ENCODE measurements at places on chromosomes 12 and 14.
A peak's percentile ranks its signal among the peaks of the same experiment; 100 is the strongest.

- no peak for DNase-seq
Measured at GRCh38 chr12:78793982-78794381, 70.6 kb upstream of the SYT1 start.

DNA sequence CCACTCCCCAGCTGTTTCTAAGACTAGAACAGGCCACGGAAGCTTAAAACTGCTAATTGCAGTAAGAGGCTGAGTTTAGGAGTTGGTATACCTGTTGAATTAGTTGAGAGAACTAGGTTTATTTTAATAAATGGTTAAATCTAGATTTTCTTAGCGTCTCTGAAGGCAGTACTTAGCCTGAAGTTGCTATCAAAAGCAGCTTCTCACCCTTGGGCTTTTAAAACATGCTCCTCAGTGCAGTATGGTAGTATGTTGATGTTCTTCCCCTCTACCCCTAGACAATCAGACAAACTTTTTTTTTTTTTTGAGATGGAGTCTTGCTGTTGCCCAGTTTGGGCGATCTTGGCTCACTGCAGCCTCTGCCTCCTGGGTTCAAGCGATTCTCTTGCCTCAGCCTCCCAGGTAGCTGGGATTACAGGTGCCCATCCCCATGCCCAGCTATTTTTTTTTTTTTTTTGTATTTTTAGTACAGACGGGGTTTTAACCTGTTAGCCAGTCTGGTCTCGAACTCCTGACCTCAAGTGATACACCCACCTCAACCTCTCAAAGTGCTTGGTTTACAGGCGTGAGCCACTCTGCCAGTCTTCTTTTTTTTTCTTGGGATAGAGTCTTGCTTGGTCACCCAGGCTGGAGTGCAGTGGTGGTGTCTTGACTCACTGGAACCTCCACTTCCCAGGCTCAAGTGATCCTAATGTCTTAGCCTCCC lies 6.8 kb downstream of the SRSF5 start:
- DNase-seq, result no peak

DNA sequence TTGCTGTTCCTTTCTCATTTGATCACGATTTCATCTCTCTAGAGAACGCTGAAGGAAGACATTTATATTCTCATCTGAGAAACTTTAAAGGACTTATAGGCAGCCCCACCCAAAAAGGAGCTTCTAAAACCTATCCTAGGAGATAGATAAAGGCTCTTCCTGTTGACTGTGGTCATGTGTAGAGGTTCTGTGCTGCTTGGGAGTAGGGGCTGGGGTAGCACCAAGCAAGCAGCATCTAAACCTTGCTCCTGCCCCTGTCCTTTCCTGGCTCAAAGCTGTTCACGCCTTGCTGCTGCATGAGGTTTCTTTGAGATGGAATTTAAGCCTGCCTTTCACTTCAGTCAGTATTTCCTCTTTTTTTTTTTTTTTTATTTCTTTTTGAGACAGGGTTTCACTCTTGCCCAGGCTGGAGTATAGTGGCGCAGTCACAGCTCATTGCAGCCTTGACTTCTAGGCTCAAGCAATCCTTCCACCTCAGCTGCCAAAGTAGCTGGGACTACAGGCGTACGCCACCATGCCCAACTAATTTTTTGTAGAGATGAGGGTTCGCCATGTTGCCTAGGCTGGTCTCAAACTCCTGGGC lies 41.4 kb downstream of the RAB35 start:
- no peak for DNase-seq

DNA sequence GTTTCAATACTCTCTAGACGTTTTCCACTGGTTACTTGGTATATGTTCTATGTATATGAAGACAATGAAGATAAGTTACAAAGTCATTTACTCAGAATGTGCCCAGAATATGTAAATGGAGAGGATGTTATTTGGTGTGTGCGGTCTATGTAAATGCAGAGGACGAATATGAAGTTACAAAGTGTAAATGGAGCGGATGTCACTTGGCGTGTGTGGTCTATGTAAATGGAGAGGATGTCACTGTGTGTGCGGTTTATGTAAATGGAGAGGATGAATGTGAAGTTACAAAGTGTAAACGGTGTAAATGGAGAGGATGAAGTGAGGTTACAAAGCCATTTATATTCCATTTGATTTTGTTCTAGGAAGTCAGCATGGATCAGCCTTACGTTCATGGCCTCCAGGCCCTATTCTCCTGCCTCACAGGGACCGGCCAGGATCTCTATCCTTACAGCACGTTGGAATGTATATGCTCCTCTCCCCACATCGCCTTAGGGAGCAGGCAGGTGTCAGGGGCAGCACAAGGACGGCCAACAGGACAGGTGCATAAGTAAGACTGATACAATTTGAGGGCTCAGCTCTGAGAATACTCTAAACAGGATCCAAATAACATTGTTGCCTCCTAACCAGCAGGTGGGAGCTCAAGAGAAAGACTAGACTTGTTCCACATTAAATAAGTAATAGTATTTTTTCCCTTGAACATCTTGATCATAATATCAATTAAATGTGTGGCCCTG lies 42.4 kb downstream of the GLRX5 start:
- peak; percentile 73 for DNase-seq

- no peak for DNase-seq
Measured at GRCh38 chr12:92105676-92106075, 40.0 kb downstream of the BTG1 start.

GRCh38 chr14:75578102-75578785 lies at the start of gene FLVCR2:
Gene FLVCR2, plus strand, starts transcription at chr14:75578620. Its CDS starts 353 bp downstream, at chr14:75578973.
- DNase-seq, result peak; percentile 83

DNA sequence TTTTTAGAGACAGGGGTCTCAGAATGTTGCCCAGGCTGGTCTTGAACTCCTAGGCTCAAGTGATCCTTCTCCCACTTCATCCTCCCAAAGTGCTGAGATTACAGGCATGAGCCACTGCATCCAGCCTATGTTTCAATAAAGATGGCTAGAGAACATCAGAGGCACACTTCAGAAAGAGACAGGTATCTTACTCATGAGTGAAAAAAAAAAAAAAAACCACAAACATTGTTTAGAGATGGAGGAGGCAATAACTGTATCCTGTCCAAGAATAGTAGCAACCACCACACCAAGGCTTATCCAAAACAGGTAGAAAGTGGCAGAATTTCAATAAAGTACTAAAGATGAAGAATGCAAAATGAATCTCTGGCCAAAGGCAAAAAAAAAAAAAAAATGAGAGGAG lies 30.3 kb downstream of the EEA1 start:
- no peak for DNase-seq

DNA sequence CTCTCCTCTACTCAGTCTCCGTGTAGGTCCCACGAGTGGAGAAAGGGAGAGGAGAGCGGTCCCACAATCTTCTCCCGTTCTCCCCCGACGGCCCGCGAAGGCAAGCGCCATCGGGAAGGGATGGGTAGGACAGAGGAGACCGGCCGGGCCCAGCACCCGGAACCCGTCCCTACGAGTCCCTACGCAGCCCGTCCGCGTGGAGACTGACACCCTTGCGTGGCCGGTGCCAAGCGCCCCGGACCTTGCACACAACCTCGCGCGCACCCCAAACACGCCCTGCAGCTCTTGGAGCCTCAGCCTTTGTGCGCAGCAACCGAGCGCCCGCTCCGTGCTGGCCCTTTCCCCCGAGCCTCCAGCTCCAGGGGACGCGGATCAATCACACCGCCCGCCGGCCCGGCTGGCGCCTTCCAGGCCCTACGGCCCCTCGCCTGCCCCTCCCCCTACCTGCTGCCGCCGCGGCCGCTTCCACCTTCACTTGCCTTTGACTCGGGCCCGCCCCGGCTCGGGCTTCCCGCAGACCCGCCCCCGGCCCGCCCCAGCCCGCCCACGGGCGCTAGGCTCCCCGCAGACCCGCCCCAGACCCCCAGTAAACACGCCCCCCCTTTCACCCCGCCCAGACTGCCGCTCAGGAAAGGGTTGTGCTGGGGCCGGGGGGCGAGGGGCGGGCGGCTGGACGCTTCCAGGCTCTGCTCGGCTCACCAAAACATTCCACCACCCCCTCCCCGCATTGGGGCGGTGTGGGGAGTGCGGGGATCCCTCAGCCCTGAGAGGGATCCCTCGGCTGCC lies at the start of gene NDRG2:
Gene NDRG2 (minus strand): TSS at position 477 of the 786 bp plus-strand sequence. CDS start 1,746 bp downstream, outside the sequence.
- DNase-seq, result peak; percentile 72

- DNase-seq, result no peak
Measured at GRCh38 chr12:27851311-27851710, 71.3 kb upstream of the MANSC4 start.

DNA sequence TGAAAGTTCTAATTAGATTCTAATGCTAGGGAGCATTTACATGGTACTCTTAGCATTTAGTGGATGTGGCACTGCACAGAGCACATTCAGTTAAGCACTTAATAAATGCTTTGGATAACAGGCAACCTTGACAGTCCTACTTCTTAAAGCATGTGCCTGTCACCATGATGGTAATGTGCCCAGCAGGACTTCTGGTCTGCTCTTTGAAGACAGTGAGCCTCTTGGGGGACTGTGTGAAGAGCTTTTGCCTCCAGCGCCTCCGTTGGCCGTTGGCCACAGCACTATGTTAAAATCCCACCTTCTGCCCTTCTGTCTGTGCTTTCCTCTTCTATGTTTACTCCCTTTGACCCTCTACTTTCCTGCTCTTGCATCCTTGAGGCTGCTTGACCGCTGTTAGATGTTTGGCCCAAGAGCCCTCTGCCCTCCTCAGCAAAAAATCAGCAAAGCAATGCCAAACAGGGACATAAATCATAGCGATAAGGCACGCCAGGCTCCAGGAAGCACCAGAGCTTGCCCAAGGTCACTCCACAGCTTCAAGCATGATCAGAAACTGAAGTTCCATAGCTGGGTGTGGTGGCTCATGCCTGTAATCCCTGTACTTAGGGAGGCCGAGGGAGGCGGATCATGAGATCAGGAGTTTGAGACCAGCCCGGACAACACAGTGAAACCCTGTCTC lies 8.3 kb downstream of the CDKL1 start:
- DNase-seq, result no peak

GRCh38 chr14:96267336-96267735 lies 11.3 kb downstream of the BDKRB1 start:
- DNase-seq, result no peak

DNA sequence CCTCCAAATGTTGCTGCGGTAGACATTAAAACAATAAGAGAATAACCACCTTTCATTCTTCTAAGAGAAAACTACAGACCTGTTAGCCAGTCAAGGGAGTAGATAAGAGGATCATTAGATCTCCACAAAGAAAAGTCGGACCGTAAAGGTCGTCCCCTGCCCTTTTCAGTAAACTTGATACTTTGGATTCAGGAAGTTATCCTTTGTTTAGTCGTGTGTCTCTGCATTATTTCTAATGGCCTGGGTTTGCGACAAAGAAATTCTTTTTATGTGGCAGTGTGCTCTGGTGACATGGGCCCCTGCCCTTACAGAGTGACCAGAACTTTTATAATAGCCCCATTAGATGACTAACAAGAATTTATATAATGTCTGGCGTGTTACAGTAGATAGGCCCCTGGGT lies 44.6 kb upstream of the EVL start:
- no peak for DNase-seq

- no peak for DNase-seq
Measured at GRCh38 chr14:81986005-81986404, 452.4 kb upstream of the SEL1L start.

- no peak for DNase-seq
Measured at GRCh38 chr14:39229601-39230110, 4.1 kb upstream of the MIA2 start.

DNA sequence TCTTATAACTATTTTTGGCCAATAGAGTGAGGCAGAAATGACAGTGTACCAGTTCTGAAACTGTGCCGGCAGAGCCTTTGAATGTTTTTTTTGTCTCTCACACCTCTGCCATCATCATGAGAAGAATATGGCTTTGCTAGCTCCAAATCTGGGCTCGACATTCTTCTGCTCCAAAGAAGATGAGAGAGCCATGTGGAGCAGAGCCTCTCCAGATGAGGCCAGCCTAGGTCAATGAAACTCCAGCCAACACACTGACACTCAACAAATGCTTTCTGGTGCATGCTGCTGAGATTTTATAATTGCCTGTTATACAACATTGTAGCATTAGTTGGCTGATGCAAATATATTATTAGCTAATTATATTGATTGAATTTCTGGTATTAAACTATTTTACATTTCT lies 154.7 kb downstream of the SLC38A4 start:
- no peak for DNase-seq

GRCh38 chr12:57232156-57232756 lies 2.7 kb downstream of the SHMT2 start:
- no peak for DNase-seq

DNA sequence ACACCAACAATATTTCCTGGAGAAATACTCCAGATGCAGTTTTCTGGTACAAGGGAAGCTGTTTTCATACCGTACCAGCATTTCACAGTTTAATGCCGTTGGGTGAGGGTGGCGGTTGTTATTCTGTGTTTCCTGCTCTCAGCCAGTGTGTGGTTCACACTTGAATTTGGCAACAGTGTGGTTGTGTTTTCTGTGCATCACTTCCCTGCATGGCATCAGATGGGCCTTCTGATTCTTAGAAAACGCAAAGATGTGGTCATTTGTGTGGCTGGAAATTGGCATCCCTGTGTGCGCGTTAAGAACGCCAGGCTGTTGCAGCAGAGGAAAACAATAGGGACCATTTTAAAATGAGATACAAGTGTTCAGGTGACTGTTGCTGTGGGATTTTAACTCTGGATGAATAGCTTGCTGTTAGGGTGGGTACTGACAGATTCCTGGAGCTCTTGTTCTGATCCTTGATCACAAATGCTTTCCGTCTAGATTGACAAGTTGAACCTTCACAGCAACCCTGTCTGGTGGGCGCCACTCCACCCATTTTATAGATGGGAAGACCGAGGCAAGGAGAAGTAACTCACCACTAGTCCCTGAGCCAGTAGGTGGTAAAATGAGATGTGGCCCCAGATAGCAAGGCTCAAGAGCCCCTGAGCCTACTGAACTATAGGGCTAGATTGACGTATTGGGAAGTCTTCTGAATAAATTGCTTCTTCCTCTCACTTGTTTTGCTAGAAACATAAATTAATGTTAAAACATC lies 231.2 kb downstream of the CHST11 start:
- no peak for DNase-seq

DNA sequence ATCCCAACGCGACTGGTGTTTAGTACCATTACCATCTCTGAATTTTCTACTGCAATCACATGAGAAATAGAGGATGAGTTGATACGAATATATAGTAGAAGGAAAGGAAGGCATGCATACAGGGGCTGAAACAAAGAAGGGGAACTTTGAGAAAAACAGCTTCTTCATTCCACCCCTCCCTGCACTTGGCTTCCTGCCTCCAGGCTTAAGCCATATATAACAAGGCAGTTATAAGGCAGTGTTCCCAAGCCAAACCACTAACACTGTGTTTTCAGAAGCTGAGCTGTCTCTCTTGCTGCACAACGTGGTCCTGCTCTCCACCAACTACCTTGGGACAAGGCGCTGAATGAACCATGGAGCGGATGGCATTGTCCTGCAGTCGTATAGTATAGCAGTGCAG lies 11.0 kb downstream of the LETMD1 start:
- no peak for DNase-seq

- no peak for DNase-seq
Measured at GRCh38 chr12:23217158-23217557, 592.2 kb downstream of the ETNK1 start.

- no peak for DNase-seq
Measured at GRCh38 chr12:107361970-107362369, 268.6 kb upstream of the CRY1 start.

GRCh38 chr12:121898287-121898686 lies 9.7 kb downstream of the PSMD9 start:
- DNase-seq, result no peak

- peak; percentile 46 for DNase-seq
Measured at GRCh38 chr12:95548539-95549391, 2.5 kb downstream of the USP44 start.

All from GM10248 (cell line).